ENCODE measurements at places on chromosomes 11 and 22.

DNA sequence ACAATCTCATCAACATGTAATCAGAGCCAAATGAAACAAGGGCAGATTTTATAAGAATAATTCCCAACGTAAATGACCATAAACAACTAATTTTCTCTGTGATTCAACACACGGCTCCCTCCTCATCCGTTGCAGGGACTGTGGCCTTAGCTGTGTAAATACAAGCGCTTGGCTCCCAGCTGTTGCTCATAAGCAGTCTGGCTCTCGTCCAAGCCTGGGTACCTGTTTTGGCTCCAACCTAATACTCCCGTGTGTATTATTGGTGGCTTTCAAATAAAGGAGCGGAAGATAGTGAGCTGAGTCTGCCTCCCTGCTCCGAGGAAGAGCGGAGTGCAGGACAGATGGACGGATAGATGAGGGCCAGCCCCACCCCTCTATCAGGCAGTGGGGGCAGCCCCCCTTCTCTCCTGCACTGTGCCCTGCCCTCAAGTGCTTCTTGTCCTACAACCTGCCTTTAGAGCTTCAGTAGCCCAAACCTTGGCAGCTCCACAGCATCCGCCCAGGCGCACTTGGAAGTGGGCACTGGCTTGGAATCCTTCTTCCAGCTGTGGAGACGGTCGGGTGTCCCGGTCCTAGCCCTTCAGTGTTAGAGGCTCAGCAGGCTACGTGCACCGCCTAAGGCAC, 670.9 kb downstream of the BRD1 start:
- no peak for DNase-seq

GRCh38 chr22:31286360-31287255, 5.7 kb downstream of the PIK3IP1 start:
- DNase-seq: peak; percentile 24

- DNase-seq: no peak
Observed at GRCh38 chr22:28333088-28333487, 346.6 kb downstream of the TTC28 start.

GRCh38 chr11:65129649-65130441, 4.5 kb downstream of the SYVN1 start:
- no peak for DNase-seq

DNA sequence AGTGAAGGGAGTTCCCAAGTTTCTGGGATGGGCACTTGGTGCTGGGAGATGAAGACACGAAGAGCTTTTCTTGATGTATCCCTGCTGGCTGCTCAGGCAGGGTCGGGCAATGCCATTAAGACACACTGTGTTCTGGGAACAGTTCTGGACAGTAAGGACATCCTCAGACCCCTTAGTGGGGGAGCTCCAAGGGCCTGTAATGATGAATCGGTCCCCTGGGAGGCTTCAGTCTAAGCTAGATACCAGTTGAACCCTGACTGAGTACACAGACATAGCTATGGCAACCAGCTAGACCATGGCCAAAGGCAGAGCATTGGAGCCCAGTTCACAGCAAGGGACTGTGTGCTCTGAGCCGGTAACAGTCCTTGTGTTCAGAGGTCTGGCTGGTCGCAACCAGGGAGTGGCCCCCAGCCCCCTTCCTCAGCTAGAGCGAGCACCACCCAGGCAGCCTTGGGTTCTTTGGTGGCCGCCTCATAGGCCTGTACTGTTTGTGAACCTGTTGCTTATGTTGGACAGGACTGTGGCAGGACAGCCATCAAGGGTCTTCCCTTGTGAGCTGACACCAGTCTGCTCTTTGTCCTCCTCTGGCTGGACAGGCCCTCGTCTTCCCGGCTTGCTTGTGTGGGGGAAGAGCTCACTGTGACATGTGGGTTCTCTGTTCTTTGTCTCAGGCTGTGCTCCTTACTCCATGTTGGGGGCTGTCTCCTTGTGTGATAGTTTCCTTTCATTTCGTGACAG, 25.0 kb downstream of the MED15 start:
- DNase-seq: no peak

DNA sequence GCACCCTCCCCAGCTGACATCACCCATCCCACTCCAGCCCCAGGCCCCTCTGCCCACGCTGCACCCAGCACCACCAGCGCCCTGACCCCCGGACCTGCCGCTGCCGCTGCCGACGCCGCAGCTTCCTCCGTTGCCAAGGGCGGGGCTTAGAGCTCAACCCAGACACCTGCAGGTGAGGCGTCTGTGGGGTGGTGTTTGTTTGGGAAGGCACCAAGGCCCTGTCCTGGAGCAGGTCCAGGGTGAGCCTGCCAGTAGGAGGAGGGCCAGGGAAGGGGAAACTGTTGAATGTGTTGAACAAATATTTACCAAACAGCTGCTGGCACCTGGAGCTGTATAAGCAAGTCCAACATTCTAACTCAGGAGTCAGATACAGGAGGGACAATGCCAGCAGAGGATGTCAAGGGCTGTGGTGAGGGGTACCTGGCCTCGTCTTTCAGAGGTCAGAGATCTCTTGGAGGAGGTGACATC, 3.1 kb downstream of the VEGFB start:
- DNase-seq: no peak

GRCh38 chr11:110035357-110035756, 57.8 kb upstream of the ZC3H12C start:
- no peak for DNase-seq

DNA sequence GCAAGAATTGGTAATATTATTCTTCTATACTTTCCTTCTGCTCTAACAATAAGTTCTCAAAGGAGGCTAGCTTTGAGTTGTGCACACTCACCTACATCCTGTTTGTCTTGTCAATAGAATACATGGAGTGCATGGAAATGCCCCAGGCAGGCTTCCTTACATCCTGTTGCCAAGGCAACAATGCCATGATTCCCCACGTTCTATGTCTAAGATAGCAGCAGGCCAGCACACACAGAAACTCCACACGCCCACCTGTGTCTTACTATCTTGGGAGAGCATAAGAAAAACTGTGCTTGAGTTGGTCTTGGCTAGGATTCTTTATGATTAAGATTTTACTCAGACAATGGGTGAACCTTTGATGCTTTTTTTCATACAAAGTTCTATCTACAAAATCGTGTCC, 379.2 kb downstream of the AASDHPPT start:
- DNase-seq: no peak

DNA sequence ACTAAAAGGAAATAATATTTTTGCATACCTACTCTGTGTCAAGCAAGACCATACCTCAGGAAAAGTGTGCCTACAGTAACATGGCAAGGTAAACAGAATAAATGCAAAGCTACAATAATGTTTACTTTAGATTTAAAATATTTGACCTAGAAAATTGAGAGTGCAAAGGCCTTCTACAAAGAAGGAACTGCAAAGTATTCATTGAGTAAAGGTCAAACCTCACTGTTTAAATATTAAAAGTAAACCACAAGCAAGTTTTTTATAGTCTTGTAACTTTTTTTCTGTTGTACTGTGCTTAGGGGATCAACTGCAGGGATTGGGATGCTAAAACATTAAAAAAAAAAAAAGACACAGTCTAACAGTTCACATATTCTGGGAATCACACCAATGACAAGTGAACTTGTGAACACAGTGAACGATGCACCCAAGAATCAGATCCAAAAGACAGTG, 48.8 kb downstream of the CWF19L2 start:
- DNase-seq: no peak

DNA sequence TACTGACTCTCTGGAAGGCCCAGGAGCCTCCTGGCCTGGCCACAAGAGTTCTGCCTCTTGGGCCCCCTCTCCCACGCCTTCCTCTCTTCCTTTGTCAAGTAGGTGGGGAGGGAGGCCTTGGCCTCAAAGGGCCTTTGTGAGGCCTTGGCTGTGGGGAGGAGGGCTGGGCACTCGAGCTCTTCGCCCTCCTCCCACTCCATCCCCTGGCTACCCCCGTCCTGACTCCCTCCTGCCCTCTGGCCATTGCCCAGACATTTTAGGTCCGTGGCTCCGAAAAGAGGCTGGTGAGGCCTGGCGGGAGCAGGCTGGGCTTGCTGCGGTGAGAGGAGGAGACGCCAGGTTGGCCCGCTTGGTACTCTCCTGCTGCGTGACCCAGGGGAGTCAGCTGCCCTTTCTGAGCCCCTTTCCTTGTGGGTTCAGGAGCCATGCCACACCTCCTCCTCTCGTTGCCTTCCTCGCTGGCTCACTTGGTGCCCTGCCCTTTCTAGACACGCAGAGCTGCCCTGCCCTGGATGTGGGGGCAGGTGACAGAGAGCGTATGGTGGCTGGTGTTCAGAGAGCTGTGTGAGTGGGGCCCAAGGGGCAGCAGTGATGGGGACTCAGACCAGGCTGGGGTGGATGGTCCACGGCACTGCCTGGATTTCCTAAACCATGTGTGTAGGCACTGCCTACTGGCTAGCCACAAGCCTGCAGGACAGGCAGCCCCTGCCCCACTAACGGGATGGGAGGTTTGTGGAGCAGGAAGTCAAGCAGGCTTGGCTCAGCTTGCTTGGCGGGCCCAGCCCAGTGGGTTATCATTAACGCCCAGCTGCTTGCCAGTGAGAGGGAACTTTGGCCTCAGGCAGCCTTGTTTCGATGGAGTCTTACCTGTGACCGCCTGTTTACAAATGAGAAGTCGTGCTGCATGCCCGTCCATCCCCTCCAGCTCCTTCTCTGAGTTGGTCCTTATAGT, 15.8 kb upstream of the OMP start:
- DNase-seq: no peak

DNA sequence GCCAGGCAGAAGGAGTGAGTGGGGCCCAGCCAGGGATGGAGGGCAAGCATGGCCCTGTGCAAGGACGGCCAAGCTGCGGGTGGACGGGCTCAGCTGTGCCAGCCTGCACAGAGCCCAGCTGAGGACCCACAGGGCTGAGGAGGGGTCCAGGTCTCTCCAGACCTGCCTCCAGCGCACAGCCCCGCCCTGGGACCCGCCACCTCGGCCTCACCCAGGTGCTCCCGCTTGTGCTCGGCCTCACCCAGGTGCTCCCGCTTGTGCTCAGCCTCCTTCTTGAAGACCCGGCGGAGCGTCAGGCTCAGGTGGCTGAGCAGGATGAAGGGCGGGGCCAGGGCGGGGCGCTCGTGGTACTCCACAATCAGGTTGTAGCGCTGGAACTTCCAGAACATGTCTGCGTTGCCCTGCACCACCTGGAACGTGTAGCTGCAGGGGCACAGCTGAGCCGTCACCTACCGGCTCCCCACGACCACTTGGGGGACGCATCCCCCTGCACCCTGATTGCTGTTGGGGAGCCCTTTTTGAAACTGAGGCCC, 6.4 kb downstream of the TSSC4 start:
- DNase-seq: no peak

- DNase-seq: no peak
Observed at GRCh38 chr22:22460635-22461034, 47.9 kb downstream of the ZNF280B start.

GRCh38 chr11:50037251-50037650, 4.6 kb downstream of the OR4C45 start:
- DNase-seq: no peak

DNA sequence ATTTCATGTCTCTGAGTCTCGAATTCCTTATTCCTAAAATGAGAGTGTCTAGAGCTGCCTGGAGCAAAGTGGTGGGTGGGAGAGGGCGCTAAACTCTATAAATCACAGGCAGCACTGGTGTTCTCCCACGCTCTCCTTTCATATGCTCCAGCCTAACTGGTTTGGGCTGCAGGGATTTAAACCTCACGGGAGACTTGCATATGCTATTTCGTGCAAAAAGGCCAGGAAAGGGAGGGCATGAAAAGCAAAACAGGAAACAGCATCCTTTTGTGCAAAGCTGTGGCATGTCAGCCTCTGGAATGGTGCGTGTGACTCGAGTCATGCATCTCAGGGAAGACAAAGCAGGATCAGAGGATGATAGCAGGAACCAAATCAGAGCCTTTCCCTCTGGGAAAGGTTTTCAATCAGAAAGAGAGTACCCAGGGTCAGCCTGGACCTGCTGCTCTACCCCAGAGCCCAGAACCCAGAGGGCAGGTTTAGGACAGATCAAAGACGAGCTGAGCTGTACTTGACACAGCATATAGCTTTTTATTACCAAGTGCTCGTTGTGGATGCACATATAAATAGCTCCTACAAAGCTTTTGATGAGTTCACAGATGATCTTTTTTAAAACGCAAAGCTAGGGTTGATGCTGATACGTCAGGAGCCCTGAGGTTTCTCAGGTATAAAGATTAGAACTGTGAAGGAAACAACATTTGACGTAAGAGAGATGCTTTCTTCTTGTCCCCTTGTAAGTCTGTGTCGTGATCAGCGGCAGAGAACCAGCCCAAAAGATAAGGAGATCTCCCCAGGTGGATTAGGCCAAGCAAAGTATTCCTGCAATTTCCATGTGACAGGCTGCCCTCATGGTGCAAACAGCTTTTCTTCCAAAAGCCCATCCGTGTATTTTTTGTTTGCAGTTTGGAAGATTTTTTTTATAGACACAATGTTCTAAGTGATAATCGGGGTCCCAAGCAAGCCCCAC, 46.2 kb upstream of the YWHAH start:
- no peak for DNase-seq

GRCh38 chr22:40334899-40335298, 11.4 kb upstream of the ADSL start:
- no peak for DNase-seq

DNA sequence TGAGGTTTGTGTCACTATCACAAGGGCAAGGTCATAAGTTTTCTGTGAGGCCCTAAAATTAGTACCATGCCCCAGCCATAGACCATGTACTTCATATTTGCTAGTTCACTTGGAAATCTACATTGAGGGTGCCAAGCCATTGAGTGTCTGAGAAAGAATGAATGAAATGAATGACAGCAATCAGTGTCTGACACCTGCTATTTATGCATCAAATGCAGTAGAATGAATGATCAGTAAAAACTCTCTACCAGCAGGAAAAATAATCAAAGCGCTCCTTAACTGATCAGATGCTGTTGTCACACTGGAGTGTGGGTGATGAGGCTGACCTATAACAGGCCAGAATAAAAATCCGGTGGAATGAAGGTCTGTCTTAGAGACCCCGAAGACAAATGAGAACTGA, 467.9 kb upstream of the B3GAT1 start:
- no peak for DNase-seq
